Stimulated activated CD8-positive, alpha-beta memory T cell treated with anti-CD3 and anti-CD28 coated beads, Interleukin-2, amount 100 ng/mL, for 48 hours (primary cell): ENCODE measurements at places on chromosomes 12 and 14.
A peak's percentile ranks its signal among the peaks of the same experiment; 100 is the strongest.

DNA sequence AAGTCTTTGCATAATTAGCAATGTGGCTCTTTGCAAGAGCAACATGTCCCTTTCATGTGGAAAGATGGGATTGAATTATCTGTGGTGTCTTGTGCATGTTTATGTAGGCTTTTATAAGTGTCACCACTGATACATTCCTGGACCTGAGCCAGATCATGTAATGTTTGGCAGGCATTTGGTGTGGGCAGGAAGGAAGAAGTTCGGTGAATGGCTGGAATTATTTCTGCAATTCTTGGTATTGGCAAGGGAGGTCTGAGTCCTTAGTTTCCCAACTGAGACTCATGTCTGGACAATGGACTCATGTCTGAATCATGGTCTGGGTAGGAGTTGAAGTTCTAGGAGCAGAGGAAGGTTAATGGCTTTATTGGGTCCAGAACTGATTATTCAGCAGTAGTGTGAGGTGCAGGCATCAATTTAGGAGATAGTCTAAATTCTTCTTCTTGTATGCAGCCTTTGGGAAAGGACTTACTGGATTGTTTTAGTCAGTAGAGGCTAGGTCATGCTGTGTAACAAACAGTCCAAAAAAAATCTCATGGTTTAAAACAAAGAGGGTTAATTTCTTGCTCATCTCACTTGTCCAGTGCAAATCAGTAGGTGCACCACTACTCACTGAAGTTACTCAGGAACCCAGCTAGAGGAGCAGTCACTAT, 186.5 kb upstream of the LHX5 start:
- no peak for DNase-seq

GRCh38 chr12:104743202-104743580, 214.9 kb downstream of the SLC41A2 start:
- no peak for DNase-seq

DNA sequence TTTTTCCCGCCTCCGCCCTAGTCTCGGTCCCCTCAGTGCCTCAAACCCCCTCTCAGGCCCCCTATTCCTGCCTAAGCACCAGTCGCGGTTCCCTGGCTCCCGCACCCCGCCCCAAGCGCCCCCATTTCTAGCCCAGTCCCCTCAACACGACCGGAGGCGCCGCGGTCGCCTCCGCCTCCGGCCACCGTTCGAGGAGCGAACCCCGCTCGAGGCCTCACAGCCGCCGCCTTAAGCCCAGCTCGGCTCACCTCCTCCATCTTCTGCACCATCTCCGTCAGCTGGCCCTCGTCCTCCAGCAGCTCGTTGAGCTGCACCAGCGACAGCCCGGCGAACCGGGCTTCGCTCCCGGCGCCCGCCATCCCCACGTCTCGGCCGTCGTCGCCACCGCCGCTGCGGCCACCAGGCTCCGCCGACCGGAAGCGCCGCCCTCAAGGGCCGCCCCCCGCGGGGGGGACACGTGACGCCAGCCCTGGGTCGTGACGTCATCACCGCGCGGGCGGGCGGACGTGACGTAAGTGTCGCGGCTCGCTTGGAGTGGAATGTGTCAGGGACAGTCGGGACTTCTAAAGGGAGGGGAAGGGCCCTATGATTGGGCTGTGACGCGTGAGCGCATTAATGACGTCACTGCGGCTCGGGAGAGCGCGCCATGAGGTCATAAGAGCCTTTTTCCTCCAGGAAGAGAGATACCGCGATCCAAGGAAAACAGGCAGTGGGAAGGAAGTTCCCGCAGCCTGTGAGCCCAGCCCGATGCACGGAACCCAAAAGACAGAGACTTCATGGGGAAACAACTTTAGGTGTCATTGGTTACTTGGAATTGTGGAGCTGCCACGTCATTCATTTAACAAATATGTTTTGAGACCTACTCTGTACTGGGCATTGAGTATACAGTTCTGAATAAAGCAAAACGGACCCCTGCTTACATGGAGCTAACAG, at the start of gene VPS37B:
Gene VPS37B (minus strand): TSS at position 421 of the 933 bp plus-strand sequence. CDS start 62 bp downstream, at position 359.
- DNase-seq, result peak; percentile 78

DNA sequence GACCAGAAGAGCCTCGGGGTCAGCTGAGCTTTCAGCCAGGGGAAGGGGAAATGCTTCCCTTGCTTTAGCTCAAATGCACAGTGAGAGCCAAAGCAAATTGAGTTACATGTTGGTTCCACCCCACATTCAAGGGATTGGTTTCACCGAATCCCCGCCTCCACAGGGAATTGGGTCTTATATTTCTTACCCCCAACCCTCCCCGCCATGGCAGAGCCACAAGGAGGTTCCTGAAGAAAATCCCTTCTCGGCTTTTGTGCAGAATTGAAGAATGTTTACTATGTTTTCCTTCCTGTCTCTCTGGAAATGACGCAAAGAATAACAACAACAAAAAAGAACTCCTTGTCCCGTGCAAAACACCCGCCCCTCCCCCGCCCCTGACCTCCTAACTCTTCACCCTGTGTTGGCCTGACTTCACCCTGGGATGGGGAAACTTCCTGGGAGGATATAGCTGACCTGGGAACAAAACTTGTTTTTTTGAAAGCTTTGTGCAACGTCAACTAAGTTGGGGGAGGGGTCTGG, 21.9 kb upstream of the CIPC start:
- DNase-seq, result no peak

- DNase-seq, result no peak
Measured at GRCh38 chr12:52139579-52140062, 52.2 kb downstream of the KRT80 start.

GRCh38 chr12:15540469-15540872, 218.2 kb downstream of the PTPRO start:
- DNase-seq, result no peak

- DNase-seq, result no peak
Measured at GRCh38 chr14:38127356-38127755, 80.3 kb upstream of the SSTR1 start.

GRCh38 chr14:55053500-55053899, 2.1 kb downstream of the MAPK1IP1L start:
- DNase-seq, result no peak

DNA sequence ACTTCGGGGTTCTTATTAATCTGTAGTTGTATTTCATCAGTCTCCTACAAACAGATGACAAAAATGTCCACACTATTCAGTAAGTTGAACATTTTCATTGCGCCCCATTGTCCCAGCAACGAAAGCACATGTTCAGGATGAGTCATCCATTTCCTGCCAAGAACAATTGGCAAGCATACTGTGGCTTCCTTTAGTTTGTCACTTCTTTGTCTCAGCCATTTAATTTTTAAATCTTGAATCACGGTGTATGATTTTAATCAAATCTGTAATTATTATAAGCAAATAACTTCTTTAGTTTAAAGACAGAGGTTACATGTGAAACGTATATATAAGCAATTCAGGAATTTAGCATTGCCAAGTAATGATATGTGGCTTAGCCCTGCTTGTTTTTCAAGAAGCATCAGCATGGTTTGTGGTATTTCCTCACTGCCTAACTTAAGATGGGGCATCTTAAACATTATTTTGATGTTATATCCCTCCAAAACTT, 211.3 kb upstream of the KRR1 start:
- no peak for DNase-seq

GRCh38 chr12:113422886-113423669, 898 bp downstream of the SDSL start:
- DNase-seq, result no peak

GRCh38 chr14:65637780-65638179, 225.2 kb downstream of the FUT8 start:
- DNase-seq, result peak; percentile 36

DNA sequence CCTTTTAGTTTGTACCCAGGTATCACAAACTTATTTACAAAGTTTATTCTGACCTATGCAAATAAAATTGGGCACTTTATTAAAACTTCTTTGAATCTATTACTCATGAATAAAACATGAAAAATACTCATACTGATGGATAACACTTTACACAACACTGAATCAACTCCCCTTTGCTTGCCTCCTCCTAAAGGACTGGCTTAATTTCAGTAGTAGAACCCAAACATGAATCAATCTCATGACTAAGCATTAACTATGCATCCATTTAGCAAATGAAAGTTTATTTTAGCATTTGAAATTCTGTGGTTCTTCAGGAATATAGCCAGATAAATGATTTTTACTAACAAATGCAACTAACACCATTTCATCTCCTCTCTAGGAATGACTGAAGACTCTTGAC, 32.4 kb downstream of the DENND5B start:
- no peak for DNase-seq

DNA sequence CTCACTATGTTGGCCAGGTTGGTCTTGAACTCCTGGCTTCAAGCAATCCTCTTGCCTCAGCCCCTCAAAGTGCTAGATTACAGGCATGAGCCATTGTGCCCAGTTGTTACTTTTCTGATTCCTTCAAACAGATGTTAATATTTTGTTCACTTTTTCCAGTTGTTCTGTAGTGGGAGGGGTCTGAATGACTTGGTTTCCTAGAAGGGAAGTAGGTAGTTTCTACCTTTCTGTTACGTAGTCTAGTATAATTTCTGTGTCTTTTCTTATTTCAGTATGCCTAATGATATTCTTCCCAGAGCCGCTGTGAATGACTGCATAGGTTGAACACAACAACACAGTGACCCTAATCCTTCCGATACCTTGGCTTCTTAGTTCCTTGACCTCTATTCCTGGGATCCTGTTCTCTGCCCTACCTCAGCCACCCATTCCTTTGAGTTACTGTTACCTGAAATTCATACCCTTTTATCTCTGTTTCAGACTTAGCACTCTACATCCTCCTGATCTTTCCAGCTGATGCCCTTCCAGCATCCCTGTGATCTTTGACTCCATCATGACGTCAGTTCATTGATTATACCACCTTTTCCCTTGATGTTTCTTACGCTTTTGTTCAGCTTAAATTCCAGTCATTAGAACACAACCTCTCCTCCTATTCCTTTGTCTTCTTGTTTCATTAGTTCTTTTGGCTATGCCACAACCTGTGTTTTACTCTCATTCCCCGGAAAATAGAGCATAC, 33.3 kb downstream of the RCOR1 start:
- DNase-seq, result no peak

GRCh38 chr12:19848421-19848820, 409.1 kb downstream of the AEBP2 start:
- no peak for DNase-seq

- DNase-seq, result no peak
Measured at GRCh38 chr12:124678421-124678893, 111.0 kb upstream of the NCOR2 start.

- no peak for DNase-seq
Measured at GRCh38 chr14:73795974-73796373, 55.7 kb upstream of the PTGR2 start.
